ENCODE measurements at places on chromosomes 2 and 18.

GRCh38 chr2:184654945-184655344 is 56.6 kb downstream of the ZNF804A start:
- no peak for DNase-seq

DNA sequence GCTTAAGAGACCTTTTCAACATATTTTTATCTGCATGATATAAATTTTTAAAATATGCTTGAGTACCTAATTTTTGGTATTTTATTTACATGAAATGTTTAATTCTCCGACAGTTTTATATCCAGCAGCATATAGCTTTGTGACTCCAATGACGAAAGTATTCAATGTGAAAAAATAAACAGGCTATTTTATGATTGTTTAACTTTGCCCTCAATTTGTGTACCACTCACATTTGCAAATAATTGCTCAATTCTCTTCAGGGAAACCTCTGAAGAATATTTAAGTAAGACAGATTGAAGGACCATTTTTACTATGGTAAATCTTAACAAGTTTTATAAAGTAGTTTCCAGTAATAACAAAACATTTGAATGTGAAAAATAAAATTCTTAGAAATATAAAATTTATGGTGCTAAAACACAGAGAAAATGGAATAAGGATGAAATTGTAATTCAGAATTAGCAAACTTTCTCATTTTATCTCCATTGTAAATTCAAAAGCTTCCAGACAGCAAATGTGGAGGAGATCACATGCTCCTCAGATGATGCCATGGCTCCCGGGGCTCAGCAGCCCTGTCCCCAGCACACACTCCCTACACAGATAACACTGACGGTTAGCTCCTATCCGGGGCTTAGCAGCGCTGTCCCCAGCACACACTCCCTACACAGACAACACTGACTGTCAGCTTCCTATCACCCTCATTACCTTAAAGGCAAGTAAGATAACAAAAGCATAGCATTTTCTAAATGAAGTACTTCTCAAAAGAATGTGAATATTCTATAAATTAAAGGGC is 39.7 kb downstream of the SH3YL1 start:
- no peak for DNase-seq

DNA sequence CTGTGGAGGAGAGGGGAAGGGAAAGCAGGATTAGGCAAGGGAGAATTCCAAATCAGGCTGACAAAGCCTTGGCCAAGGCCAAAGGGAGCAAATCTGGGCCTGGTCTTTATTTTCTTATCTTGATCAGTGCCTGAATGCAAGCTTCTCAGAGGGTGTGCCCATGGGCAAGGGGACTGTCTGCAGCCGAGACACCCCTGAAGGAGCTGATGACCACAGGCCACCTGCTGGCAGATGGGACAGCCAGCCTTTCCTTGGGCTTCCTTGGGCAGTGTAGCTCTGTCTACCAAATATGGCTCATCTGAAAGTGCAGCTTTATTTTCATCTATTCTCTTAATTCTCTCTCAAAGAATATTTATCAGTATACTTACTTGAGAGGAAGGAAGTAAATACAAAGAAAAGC is 117.0 kb downstream of the PKP4 start:
- DNase-seq = no peak

DNA sequence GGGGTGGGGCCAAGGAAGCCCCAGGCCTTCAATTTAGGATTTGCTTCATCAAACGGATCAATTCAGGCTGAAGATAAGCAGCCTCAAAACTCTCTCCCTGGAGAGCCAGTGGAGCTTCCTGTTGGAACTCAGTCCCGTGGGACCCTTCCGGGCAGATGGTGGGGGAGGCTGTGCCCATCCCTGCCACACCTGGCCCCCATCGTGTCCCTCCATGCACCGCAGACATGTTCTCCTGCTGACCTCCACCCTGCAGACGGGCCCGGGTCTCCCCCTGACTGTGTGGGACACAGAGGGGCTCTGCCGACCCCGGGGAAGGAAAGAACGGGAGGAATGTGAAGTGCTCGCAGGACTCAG is 144.2 kb downstream of the TPO start:
- no peak for DNase-seq

DNA sequence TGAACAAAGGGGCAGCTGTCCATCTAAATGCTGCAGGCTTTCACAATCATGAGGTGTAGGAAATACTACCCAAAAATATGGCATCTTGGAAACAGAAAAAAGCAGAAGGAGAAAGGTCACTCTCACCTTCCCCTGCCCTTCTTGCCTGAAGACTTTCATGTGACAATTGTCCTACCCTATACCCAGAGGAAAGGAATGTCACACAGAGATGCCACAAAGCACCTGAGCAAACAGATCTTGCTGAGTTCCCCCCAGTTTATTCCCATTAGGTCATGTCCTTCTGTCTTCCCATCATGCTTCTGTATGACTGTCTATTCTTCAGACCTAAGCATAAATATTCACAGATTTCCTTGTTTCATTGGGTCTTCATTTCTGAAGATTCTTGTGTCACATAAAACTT is 116.6 kb upstream of the MSH6 start:
- no peak for DNase-seq

DNA sequence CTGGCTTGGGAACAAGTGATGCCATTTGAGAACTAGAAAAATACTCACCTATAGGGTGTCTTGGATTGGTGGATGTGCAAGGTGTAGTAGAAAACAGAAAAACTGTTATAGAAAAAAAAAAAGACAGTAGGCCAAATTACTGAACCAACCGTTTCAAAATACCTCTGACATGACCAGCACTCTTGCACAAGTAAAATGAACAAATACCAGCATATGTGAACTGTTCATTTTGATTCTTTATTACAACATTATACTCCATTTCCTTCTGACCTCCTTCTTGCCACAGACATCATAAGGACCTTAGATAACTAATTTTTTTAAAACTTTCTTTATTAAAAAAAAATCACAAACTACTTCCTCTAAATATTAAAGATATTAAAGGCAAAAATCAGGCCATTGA is 125.5 kb downstream of the ATAD2B start:
- DNase-seq = no peak

DNA sequence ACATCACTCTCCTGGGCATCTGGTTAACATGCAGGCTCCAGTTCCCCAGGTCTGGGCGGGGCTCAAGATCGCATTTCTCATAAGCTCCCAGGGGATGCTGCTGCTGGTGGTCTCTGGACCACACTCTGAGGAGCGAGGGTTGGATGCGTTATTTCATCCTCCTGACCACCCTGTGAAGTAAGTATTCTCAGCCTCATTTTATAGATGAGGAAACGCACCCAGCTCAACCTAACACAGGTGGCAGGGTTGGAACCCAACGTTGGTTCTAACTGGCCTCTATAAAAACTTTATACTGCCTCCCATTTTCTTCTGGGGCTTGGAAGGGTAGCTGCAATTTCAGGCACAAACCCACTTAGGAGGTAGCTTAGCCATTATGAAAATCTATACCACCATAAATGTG is 120.5 kb downstream of the FAM210A start:
- no peak for DNase-seq

- DNase-seq = no peak
Measured at GRCh38 chr18:63848159-63848558, 39.3 kb upstream of the SERPINB2 start.

- DNase-seq = no peak
Measured at GRCh38 chr18:10354241-10354811, 100.1 kb upstream of the APCDD1 start.

DNA sequence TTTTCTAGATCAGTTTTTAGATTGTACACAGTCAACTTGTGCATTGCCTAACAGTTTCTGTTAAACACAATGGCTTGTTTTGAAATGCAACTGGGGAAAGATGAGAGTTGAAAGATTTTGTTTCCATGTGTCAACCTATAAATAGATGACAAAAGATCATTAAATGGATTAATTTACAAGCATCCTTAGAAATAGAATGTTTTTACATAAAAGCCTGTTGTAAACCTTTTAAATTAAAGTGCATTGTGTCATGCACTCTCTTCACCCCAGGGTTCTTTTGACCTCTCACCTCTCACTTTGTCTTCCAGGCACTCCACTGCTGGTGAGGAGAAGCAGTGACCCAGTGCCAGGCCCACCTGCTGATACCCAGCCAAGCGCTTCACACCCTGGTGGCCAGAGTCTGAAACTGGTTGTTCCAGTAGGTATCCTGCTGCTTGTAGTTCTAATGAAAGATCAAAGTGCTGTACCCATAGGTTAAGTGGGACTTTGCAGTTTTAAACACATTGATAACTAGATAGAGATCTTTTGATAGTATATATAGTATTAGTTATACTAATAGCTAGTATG is 502.1 kb downstream of the PARD3B start:
- DNase-seq = no peak

GRCh38 chr18:69400253-69400975 is at the start of gene DOK6:
Gene DOK6 (plus strand): TSS chr18:69400888.
- no peak for DNase-seq

- no peak for DNase-seq
Measured at GRCh38 chr2:38750011-38750890, 910 bp downstream of the SRSF7 start.

DNA sequence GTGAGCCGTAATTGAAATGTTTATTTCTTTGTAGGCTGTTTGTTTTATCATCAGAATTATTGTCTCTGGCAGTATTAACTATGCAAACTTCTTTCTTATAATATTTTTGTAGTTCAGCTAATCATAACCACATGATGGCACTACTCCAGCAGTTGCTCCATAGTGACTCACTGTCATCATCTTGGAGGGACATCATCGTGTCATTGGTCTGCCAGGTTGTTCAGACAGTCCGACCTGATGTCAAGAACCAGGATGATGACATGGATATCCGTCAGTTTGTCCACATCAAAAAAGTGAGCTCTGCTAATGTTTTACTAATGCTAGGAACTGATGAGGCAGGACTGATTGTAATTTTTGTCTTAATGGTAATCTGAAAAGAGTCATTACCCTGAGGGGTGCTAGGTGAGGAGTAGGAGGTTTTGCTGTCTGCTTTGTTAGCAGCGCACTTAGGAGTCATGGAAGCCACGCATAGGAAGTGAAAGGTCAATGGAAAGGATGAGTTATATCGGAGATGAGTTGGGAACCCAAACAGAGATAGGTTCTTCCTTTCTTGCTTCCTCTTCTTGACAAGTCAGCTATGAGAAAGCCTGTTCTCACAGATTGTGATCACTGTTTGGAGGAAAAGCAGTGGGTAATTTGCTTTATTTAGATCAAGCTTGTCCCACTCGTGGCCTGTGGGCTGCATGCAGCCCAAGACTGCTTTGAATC is 49.2 kb downstream of the PIKFYVE start:
- no peak for DNase-seq

Data from stimulated activated CD8-positive, alpha-beta memory T cell treated with anti-CD3 and anti-CD28 coated beads, Interleukin-15, amount 100 ng/mL, for 1 hour (primary cell).